Esophagus squamous epithelium (tissue), 5 donors: ENCODE measurements at places on chromosomes 7 and 10. TPM values are rescaled to one million over a fixed set of nuclear protein-coding genes. Genes with fewer than 3 reads are reported as not detected.

OGDH gene
- 102 TPM for total RNA-seq

GRCh38 chr10:93613126-93613525 is 789 bp downstream of the PDE6C start:
- no peaks in the 10 kb centered on the region for H3K27me3 ChIP-seq
- no peak for DNase-seq
- no peak overlapping the region for H3K4me3 ChIP-seq
- no peak overlapping the region for H3K27ac ChIP-seq

GRCh38 chr7:149820622-149821190 is 17.5 kb upstream of the ZNF862 start:
- no peak overlapping the region for H3K4me3 ChIP-seq
- no peak overlapping the region for H3K27ac ChIP-seq
- DNase-seq = no peak
- no peaks in the 10 kb centered on the region for H3K4me1 ChIP-seq
- no peaks in the 10 kb centered on the region for H3K36me3 ChIP-seq

PNLIP gene
- not detected for total RNA-seq

GRCh38 chr10:111085690-111086353 is 9.0 kb downstream of the ADRA2A start:
- DNase-seq = no peak
- H3K27ac ChIP-seq = no peak overlapping the region
- no peaks in the 10 kb centered on the region for H3K4me1 ChIP-seq
- H3K27me3 ChIP-seq = peaks cover 16% of the 10 kb centered on the region

DNA sequence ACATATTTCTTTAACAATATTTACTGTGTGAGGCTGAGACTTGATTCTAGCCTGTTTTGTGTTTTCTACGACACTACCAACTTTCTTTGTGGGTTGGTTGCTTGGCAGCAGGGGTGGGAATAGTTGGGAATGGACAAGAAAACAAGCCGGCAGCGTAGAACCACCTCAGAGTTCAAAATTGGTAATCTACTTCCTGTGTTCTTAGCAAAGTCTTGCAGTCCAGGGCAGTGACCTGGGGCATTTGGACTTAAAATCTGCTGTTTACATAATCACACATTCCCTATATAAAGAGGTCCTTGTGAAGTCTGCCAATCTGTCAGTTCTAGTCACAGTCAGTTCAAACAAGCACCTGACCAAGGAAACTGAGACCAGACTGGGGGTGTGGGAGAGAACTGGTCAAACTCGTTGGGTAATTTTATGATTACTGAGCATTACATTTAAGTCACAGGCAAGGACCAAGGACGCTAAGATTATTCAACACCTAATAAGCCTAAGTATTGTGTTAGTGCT is 167.9 kb downstream of the CPEB3 start:
- DNase-seq = no peak
- H3K4me1 ChIP-seq = peaks cover 35% of the 10 kb centered on the region
- H3K27ac ChIP-seq = peak overlapping the region; percentile 84

COMTD1 gene
- 87.8 TPM for total RNA-seq

DNA sequence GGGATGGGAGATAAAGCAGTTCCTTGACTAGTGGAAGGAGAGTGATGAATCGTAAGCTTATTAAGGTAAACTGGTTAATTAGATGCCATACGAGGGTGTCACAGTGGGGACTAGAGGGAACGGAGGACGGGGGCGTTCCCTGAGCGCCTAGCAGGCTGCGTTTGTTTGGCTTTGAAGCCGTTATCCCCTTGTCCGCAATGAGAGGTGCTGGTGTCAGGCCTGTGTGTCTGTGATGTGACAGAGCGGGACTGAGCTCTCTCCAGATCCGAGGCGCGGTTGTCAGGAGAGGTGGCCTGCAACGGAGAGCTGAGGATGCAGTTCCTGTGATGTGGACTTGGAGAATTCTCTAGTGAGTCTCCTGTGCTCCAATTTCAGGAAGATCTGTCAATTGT is 60.0 kb upstream of the PRPS1L1 start:
- H3K27me3 ChIP-seq = no peaks in the 10 kb centered on the region
- H3K4me3 ChIP-seq = peak overlapping the region; percentile 86
- no peak for DNase-seq
- peaks cover 25% of the 10 kb centered on the region for H3K4me1 ChIP-seq
- no peak overlapping the region for H3K27ac ChIP-seq
